ENCODE measurements at places on chromosomes 3 and 15.

DNA sequence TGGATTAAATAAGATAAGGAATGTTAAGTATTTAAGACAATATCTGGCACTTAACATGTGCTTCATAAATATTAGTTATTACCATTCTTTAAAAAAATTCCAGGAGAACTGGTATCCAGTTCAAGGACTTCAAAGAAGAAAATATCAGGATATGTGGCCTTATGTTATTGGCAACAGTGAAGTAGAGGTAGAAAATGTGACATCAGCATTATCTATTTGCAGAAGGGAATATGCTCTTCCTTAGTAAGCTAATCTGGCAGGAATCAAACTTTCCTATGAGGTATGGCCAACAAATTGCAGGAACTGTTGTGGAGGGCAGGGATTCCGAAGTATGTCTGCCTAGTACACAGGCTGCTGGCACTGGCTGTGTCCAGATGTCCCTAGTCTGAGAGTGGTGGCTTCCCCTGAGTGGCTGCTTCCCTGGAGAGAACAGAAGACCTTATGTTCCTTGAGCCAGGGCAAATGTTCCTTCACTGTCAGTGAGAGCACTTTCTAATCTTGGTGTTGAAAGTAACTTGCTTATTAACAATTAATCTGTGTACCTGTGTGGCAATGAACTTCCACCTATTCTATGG lies 351.7 kb upstream of the THRB start:
- DNase-seq = no peak

GRCh38 chr3:42608581-42608980 lies 8.1 kb downstream of the NKTR start:
- no peak for DNase-seq

- DNase-seq = no peak
These were observed 40.2 kb downstream of the ZNF148 start for GRCh38 chr3:125334675-125335560.

DNA sequence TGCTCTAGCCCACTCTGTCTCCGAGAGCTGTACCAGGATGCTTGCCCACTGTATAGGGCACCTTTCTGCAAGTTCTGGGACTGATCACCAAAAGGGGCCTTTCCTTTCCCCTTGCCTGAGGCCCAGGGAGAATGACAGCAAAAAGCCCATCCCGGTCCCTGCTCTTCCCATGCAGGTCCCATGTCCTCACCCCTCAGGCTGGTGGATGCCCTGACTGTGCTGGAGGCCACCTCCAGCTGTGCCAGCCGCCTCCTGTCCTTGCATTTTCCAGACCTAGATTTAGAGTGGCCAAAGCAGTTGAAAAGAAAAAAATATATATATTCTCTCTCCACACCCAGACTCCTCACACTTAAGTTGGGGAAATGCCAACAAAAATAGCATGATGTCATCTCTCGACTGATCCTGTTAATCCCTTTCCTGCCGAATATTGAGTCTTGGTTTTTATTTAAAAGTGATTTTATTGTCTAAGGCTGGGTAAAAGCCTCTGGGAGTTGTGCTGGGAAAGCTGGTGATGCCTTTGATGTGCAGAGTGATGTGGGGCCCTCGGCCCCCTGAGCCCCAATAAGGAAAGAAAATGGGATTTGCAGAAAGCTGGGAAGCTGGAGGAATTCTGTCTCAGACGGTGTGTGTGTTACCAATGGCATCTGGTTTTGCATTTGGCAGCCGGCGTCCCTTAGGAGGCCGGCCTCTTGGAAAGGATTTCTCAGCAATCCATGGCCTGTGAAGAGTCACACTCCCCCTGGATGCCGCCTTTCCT lies 29.3 kb upstream of the TPM1 start:
- no peak for DNase-seq

GRCh38 chr3:29181149-29181780 lies 99.6 kb upstream of the RBMS3 start:
- DNase-seq = no peak

GRCh38 chr3:136792556-136793330 lies 26.2 kb upstream of the SLC35G2 start:
- DNase-seq = no peak

- DNase-seq = no peak
These were observed 52.4 kb downstream of the ONECUT1 start for GRCh38 chr15:52737720-52738119.

- no peak for DNase-seq
These were observed 292.4 kb downstream of the CNTN4 start for GRCh38 chr3:2390926-2391532.

GRCh38 chr3:158152186-158152585 lies 42.3 kb downstream of the RSRC1 start:
- no peak for DNase-seq

DNA sequence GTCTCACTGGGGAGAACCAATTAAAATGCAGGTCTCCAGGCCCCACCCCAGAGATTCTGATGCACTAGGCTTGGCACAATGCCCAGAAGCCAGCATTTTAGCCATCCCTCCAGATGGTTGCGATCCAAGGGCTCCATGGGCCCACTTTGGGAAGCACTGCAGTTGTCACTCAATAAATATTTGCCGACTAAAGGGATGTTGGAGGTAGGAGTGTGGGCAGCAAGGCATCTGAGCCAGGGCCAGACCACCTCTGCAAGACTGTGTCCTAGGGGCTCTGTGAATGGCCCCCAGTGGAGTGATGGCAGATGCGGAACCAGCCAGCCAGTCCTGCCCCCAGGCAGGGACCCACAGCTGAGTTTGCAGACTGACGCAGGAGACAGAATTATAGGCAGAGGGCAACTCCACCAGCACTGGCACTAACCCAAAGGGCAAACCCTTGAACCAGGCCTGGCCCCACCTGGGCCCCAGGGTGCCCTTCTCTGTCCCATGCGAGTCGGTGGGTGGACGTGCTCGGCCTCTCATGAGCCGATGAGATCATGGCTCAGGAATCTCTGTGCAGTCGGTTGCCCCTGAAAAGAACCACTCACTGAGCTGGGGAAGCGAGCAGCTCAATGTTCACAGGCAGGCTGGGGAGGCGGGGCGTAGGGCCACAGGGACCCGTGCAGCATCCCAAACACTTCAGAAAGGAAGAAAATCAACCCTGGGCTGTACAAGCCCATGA lies 49.7 kb downstream of the SEMA5B start:
- peak; percentile 9 for DNase-seq

DNA sequence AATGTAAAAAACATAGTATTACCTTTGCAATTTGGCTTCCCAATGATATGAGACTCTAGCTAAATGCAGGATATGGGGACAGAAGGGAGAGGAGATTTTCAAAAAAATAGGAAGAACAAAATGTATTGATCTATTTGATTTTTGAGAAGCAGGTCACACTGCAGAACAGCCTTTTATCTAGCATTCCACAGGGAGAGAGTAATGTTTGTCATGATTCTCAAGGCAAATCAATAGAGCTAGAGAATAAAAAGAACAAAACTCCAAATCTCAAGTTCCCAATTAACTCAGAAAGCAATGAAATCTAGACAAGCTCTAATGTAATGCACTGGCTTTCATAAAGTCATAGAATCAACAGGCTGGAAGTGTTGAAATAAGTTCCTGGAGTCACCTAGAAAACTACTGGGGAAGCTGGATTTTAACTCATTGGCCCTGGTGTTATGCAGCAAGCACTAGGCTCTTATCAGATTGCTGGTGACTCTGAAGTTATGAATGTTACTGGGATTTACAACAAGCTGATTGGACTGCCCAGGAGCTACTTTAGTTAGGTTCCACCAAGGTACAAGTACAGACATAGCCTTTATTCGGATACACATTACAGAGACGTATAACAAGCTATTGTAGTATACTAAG lies 442.8 kb downstream of the FGF12 start:
- DNase-seq = no peak

GRCh38 chr3:11131371-11131770 lies 22.9 kb upstream of the HRH1 start:
- DNase-seq = no peak

DNA sequence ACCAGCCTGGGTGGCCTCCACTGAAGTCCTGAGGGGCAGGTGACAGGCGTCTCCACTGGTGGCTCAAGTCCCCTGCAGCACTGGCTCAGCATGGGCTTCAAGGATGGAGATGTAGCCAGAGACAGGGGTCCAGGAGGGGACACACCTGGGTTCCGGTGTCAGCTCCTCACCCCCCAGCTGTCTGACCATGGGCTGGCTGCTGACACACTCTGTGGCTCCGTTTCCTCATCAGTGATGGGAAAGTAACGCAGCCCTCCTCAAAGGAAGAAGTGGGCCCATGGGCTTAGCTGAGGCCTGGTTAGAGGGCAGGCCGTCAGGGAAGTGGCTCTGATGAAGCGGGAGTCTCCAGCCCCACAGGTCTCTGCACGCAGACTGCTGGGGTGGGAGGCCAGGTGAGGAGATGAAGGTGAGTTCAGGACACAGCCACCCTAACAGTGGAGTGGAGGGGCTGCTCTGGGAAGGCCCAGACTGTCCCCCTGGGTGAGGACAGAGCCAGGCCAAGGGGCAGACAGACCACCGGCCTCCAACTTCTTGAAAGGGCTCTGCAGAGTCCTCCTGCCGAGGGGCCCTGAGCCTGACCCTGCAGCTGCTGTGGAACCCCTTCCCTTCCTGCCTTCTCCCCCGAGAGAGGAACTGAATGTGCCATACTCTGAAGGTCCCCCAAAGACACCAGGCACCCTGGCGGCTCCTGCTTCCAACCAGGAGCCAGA lies 24.0 kb downstream of the PSTPIP1 start:
- DNase-seq = no peak

- no peak for DNase-seq
These were observed 284.4 kb downstream of the RBMS3 start for GRCh38 chr3:29565236-29565635.

GRCh38 chr3:168239287-168239686 lies 143.6 kb upstream of the GOLIM4 start:
- DNase-seq = no peak

- no peak for DNase-seq
These were observed 137.2 kb upstream of the SUCLG2 start for GRCh38 chr3:67791620-67792019.

DNA sequence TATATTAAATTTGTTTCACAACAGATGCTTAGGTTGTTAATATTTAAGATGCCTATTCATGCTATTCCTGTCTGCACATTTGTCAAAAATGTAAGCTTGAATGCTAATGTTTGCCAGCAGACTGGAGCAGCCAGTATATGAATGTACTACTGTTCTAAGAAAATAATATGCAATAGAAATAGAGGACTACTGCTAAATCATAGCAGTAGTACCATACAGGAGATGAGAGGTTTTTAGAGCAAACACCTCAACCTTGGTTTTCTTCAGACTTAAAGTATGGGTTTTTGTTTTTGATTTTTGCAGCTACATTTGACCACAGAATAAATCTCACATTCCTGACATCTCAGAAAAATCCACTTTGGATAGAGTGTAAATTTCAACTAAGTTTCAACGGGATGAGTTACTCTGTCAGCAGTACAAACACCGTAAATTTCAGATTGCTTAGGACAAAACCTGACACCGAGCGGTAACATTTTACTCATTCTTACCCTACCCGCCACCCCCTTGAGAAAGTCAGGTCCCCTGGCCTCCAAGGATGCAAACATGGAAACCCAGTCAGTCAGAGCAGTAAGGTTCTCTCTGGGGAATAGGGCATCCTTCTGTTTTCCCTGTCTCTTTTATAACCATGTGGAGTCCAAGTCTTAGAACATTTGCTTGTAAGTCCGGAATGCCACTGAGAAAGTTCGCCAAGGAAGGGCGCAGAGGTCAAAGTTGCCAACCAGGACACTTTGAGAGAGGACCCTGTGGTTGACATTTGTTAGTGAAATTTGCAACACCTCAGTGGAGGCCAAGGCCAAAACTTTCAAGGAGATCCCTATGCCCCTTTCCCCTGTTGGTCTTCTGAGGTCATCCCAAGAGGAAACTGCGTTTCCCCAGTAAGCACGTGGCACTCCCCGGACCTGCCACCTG lies 17.9 kb upstream of the SATB1 start:
- DNase-seq = no peak

GRCh38 chr3:30476368-30477084 lies 129.9 kb upstream of the TGFBR2 start:
- peak; percentile 6 for DNase-seq

DNA sequence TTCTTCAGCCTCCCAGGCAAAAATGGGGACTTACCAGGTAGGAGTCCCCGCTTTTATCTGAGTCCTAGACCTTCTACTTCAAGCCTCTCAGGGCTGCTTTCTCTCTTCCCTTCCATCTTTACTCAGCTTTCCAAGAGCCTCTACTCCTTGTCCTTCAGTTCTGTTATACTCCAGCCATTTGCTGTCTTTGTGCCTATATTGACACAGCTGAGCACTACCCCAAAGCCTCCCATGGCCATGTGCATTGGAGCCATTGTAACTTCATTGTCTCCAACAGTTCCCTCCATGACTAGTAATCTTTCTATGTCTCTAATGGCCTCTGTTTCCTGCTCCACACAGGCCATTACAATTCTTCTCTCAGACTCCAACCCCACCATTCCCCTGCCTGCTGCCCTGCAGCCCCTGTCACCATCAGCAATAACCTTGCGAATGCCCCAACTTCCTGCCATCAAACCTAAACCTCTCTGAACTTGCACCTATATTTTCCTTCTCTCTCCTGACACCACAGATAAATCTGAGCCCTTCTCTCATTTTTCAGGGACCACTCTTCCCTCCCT lies 77.9 kb upstream of the ADPGK start:
- no peak for DNase-seq

- DNase-seq = no peak
These were observed 84.0 kb downstream of the LIPC start for GRCh38 chr15:58515807-58516206.

DNA sequence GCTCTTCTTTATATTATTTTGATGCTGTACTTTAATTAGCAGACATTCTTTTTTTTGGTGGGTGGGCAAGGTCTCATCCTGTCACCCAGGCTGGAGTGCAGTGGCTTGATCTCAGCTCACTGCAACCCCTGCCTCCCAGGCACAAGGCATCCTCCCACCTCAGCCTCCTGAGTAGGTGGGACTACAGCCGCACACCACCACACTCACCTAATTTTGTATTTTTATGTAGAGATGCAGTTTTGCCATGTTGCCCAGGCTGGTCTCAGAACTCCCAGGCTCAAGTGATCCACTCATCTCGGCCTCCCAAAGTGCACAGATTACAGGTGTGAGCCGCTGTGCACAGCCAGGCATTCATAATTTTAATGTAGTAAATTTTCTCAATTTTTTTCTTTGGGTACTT lies 608.1 kb downstream of the ZNF385D start:
- DNase-seq = no peak

DNA sequence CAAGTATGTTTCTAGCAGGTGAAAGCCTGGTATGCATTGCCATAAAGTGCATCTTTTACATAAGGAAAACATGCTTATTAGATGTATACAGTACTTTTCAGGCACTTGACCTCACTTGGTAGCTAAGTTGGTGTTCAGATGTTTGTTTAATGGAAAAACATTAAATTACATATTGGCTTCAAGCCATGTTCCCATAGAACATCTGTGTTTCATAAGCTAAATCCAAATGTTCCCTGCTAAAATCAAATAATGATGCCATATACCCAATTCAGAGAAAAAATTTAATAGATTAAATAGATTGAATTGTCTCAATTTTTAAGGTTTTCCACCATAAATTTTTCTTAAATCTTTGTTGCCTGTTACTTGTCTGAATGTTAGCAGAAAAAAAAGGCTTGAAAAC lies 19.1 kb upstream of the RPL22L1 start:
- no peak for DNase-seq
